ENCODE measurements at places on chromosomes 5 and 9.

- no peak for DNase-seq
Measured at GRCh38 chr5:83988293-83988685, 267.6 kb upstream of the HAPLN1 start.

DNA sequence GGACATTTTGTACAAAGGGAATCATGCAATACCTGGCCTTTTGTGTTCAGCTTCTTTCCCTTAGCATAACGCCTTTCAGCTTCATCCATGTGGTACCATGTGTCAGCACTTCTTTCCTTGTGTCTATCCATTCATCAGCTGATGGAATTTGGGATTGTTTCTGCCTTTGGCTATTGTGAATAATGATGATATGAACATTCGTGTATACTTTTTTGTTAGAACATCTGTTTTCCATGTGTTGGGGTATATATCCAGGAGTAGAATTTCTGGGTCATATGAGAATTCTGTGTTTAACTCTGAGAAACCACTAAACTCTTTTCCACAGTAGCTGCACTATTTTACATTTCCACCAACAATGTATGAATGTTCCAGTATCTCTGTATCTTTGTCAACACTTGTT, 14.8 kb upstream of the PRRC2B start:
- DNase-seq, result no peak

GRCh38 chr5:11468334-11469039, 435.8 kb downstream of the CTNND2 start:
- no peak for DNase-seq

GRCh38 chr5:31924005-31924404, 250.1 kb downstream of the GOLPH3 start:
- no peak for DNase-seq

- DNase-seq, result no peak
Measured at GRCh38 chr5:6788439-6788838, 75.2 kb downstream of the TENT4A start.

DNA sequence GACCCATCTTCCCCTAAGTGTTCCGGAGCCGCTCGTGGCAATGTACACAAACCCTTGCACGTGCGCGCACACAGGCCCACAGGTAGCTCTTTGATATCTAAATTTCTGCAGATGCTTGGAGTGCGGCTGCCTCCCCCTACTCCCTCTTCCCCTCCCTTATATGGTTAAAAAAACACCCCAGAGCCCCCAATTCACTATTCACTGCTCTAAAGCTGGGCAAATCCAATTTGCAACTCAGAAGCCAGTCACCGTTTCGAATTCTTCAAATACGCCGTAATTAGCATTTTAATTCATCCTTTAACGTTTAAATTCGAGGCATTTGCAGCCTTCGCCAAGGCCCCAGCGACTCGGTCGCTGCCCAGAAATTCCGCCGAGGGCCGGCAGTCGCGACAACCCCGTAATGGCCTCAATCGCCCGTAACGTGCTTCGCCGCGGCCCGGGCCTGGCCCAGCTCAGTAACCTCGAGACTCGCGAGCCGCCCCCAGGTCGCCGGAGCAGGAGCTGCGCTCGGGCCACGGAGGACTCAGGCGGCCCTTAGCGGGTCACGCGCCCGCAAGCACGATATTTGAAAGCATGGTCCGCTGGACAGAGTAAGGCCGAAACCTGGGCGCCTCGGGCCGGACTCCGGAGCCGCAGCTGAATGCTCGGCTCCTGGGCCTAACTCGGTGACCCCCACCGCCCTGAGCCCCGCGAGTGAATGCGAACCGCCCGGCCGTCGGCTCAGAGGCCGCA, 1.3 kb downstream of the IRX2 start:
- no peak for DNase-seq

GRCh38 chr9:71506821-71507220, 261.5 kb downstream of the CEMIP2 start:
- DNase-seq, result no peak

- no peak for DNase-seq
Measured at GRCh38 chr9:93906195-93906880, 48.8 kb downstream of the BARX1 start.

- DNase-seq, result peak; percentile 90
Measured at GRCh38 chr9:14322211-14323082, 8.5 kb upstream of the NFIB start.

DNA sequence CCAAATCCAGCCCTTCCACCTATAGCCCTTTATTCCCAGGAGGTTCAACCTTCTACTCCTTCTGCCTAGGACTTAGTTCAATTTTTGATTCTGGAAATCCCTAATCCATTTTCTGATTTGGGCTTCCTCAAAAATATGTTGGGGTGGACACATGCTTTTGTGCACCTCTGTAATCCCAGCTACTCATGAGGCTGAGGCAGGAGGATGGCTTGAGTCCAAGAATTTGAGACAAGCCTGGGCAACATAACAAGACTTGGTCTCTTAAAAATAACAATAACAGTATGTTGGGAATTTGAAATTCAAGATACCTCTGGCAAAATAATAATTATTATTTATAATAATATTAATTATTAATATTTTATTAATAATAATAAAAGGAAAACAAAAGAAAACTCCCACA, 188.7 kb upstream of the TLE4 start:
- no peak for DNase-seq

DNA sequence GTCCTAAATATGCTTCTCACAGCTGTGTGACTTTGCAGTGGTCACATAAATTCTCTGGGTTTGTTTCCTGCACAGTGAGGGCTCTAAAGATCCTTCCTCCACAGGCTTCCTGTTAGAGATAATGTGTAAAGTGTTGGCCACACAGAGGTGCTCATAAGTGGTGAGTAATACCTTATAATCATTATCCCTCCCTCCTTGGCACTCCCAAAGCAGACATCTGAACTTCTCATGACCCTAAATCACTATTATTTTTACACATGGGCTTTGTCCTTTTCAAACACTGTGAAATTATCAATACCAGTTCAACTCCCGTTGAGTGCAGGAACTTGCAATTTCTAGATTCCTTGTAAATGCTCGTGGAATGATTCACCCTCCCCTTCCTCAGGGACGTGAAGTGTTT, 100.2 kb downstream of the BRINP1 start:
- no peak for DNase-seq

DNA sequence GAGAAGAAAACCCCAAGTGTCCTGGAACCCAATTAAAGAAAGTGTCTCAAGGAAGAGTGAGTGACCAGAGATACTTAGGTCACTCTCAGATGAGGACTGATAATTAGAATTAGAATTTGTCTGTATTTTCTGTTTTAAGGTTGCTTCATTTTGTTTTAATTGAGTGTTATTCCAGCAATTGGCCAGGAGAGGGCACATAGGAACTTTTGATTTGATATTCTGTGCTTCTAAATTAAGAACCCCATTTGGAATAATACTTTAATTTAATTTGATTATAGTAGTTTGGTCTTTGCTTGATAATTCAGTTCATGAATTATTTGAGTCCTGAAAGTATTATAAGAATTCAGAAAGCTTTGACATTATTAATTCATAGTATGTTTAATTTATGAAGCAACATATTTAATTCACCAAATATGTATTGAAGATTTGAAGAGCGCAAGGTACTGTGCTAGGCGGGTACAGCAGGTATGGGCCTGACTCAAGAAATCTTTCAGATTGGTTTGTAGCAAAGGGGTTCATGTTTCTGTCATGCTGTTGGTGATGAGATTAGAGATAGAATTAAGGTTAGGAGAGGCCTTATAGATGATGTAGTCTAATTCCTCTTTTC, 4.9 kb downstream of the MRPL22 start:
- DNase-seq, result no peak

GRCh38 chr5:1797103-1797800, 2.4 kb downstream of the MRPL36 start:
- DNase-seq, result peak; percentile 41

DNA sequence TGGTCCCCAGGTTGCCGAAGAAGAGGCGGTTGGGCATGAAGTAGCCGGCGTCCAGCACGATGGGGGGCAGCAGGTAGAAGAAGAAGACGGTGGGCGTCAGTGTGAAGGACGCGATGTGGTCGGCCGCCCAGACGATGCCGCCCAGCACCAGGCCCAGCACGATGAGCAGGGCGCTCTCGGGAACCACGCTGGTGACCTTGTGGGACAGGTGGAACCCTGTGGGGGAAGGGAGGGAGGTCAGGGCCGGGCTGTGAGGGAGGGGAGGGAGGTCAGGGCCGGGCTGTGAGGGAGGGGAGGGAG, 32.4 kb downstream of the SLC9A3 start:
- no peak for DNase-seq

DNA sequence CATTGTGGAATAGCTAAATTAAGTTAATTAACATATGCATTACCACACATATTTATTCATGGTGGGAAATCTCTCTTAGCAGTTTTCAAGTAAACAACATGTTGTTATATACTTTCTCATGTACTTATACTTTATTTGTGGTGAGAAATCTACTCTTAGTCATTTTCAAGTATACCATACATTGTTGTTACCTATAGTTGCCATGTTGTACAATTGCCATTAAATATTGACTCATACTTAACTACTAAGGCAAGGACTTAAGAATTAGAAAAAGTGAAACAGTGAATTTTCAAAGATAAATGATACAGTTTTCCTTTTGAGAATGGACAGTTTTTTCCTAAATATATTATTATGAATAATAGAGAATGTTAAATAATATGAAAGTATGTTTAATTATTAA, 27.7 kb downstream of the UGCG start:
- no peak for DNase-seq

- DNase-seq, result no peak
Measured at GRCh38 chr9:16238623-16239138, 631.8 kb downstream of the BNC2 start.

GRCh38 chr9:86027767-86028166, 71.6 kb downstream of the GOLM1 start:
- DNase-seq, result no peak

GRCh38 chr5:56876327-56876726, 33.1 kb upstream of the SETD9 start:
- no peak for DNase-seq

- DNase-seq, result no peak
Measured at GRCh38 chr9:69325409-69326212, 596 bp downstream of the ENTREP1 start.

DNA sequence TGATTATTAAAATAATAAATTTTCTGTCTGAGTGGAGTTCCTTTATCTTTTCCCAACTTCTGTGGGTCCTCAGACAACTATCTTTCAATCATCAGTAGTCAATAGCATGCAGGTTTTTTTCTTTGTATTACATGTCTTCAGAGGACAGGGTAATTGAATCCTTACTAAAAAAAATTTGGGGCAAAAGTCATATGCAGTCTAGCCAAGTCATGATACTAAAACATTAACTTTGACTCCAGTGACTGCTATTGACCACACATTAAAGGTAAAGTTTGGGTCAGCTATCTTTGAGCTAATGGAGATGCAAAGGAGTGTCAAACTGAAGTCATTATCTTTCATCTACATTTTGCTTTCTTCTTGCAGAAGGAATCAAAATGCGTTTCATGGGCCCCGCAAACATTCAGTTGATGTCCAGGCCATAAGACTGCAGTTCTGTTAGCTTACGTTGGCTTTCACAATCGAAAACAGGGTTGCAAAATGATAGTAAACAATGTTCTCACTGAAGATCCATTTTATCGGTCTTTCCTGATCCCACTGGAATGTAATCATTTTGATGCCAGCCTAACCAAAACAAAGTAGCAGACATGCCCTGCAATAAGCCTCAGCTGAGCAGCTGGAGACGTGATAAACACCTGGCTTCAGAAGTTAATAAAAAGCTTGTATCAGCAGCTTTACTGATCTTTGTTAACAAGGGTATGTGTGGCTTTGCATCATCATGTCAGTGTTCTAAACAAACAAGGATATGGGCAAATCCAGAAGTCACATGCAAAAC, 186.1 kb upstream of the PRLR start:
- no peak for DNase-seq

- no peak for DNase-seq
Measured at GRCh38 chr9:137720571-137721110, 101.8 kb downstream of the EHMT1 start.

DNA sequence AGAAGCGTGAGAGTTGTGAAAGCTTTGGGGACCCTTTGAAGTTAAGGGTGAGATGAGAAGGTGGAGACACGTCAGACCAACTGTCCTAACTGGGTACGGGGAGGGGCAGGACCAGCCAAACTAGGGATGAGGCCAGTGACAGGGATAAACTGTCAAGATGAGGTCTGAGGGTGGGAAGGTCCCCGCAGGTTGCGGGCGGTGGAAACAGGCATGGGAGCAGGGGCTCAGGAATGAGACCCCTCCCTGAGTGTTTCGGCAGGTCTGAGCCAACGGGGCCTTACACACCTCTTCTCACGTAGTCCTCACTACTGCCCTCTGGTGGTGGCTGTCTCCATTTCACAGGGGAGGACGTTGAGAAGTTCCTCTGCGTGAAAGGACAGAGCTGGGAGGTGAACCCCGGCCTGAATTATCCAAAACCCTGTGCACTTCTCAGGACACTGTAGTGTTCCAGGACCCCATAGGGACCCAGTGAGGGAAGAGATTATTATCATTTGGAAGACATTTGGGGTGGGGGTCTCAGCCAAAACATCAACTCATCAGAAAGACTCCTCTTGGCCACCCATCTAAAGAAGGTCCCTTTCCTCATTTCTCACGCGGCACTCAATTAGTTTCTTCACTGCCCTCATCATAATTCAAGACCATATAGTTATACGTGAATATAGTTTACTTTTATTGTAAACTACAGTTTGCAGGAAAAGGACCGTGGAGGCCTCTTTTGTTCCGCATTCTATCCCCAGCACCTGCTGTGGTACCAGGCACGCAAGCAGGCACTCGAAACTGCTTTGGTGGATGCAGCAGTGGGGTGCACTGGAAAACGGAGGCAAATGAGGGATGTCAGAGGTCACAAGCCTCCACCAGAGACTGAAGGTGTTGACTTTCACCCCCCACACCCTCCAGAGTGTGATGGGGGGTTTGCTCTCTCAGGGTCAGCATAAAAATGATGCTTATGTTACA, 21.7 kb upstream of the NANS start:
- peak; percentile 90 for DNase-seq

DNA sequence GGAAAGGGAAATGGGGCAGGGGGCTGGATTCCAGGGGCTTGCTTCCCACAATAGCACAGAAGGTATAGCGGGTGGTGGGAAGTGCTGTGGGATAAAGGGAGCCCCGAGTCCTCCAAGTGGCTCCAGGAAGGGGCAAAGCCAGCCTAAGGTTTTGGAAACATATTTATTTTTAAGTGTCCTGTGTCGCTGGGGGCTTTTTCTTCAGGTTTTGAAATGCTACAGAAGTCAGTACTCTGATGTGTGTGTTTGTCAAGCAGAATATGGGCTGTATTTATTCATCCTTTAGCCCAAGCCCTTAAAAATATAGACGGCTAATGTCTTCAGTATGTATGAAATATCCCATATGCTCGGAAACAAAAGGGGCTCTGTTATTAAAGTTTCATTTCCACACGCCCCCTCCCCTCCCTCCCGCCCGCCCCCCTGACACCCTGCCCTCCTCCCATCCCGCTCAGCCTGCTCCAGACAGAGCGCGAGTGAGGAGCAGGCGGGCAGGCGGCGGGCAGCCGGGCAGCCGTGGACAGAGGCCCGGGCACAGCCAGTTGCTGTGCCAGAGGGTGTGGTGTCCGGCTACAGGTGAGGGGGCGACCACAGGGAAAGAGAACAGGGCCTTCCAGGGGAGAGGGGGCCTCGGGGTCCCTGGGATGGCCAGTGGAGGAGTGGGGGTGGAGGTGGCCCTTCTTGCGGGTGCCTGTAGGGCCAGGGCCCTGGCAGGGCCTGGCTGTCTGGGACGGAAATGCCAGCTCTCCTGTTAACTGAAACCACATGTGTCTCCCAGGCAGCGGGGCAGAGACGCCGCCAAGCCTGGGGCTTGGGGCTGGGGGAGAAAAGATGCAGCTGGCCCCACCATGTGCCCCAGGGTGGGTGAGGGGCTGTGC, 39.6 kb upstream of the SYNPO start:
- no peak for DNase-seq

GRCh38 chr5:83149671-83150070, 72.3 kb downstream of the XRCC4 start:
- no peak for DNase-seq

- no peak for DNase-seq
Measured at GRCh38 chr9:72476617-72477437, 44.6 kb upstream of the TMC1 start.

All from natural killer cell treated with Interleukin-12 subunit alpha and Interleukin-12 subunit beta and Interleukin-15 and Interleukin-18, amount 100 ng/mL, for 72 hours (primary cell).